ENCODE measurements at places on chromosomes 5 and 9.

DNA sequence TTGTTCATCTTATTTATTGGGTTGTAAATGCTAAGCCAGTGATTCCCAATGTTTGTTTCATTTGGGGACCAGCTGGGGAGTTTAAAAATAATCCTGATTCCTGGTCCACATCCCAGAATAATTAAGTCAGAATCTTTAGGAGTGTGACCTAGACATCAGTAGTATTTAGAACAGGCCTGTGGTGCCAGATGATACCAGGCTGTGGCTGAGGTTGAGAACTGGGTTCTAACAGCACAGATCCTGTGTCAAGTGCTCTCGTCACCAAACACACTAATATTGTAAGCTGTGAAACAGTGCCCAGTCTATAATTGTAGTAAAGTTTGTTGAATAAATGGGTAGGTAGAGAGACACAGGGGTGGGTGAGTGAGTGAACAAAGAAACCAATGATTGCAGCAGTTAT, 172.1 kb upstream of the PPP1R2B start:
- DNase-seq: no peak

- no peak for DNase-seq
Measured at GRCh38 chr9:109167716-109168115, 667 bp upstream of the FRRS1L start.

DNA sequence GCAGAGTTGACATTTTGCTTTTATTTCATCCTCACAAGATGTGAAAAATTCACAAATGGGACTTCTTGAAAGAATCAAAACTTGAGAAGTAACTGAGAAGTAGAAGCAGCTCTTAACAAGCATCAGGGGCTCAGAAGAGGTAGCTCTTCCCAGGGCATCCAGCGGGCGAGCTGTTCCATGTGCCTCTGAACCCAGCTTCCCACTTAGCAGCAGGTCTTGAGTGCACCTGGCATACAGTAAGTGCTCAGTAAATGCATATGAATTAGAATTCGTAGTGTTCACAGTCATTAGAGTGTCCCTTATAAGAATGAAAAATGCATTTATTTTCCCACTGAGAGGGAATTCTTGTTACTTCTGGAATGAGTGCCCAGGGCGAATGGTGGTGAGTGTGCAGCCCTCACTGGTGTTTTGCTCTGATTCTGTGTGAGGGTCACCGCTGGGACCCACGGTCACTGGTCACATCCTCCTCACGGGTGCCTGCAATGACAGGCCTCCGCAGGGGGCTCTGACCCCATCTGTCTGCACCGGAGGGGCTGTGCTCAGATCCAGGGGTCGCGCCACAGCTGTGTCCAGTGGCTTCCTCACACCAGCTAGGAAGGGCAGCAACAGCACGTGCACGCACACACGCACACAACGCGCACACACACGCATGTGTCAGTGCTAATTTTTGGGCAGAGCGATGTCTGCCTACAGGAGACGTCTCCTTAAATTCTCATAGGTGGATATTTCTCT, 26.9 kb downstream of the EXOC3 start:
- DNase-seq: no peak

GRCh38 chr5:5331848-5332247, 90.6 kb upstream of the ICE1 start:
- DNase-seq: no peak

DNA sequence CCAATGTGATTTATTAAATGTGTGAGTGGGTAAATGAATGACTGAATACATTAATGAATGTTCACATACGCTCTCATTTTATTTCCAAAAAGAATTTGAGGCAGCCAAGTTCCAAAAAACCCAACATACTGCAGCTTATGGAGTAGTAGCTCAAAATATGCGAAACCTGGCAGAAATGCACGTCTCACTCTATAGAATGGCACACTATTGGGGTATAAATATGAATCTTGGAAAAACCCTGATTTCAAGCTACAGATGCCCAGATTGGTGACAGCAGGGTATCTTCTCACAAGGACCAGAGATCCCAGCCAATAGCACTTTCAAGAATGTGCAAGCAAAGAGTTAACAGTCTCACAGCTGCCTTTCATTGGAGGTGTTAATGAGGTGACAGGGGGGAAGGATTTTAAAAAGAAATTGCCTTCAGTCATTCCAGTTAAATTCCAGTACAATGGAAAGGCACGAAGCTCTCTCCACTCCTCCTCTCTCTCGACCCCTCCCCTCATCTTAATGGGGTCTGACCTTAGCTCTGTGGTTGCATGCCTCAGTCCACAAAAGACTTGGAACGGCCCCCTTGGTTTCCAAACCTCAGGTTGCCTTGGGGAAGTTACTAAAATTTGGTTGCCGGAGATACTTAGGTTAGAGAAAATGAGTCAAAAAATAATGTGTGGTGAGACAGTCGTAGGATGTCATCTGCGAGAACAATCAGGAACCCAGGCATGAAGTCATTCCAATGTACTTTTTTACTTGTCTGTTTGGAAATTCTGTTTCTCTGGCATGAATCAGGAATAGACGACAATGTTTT, 307.4 kb downstream of the NFIB start:
- no peak for DNase-seq

- no peak for DNase-seq
Measured at GRCh38 chr5:93161661-93162654, 419.1 kb downstream of the NR2F1-AS1 start.

DNA sequence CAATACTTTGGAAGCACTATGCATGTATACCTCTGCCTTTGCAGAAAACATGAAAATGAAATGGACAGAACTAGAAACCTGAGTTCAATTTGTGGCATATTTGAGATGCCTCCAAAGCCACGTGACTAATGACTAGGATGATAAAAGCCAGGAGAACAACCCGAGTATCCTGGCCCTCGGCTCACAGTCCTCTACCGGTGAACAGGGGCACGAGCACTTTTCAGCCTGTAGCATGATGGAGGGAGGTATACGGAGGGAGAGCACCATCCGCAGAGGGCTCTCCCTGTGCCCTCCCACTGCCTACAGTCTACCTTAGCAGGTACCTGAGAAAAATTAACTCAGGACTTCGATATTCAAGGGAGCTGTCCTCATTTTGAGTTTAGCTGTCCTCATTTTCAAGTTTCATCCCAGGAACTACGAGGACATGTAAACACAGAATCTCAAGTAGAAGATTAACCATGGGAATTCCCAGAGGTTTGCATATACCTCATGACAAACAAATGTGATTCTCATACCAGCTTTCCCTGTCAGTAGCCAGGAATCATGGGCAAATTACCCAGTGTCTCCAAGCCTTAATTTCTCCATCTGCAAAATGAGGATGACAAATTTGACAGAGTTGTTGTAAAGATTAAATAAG, 249.3 kb downstream of the DNAH5 start:
- no peak for DNase-seq

DNA sequence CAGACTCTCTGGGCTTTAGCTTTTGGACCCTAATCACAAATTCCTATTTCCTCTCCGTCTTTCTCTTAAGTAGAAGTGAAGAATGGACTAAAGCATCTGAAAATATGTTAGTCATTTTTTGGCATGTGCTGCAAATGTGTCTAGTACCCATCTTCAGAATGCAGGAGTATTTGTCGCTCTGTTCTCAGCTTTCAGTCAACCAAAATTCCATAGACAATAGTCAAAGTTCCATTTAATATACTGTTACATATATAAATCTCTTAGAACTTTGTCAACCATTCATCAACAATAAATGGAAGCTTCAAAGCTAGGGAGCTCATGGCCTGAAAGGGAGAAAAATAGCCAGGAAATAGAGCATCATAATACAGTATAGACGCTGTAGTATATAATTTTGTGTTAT, 509.4 kb downstream of the BNC2 start:
- DNase-seq: no peak

- DNase-seq: no peak
Measured at GRCh38 chr9:99962680-99963261, 56.3 kb downstream of the STX17 start.

DNA sequence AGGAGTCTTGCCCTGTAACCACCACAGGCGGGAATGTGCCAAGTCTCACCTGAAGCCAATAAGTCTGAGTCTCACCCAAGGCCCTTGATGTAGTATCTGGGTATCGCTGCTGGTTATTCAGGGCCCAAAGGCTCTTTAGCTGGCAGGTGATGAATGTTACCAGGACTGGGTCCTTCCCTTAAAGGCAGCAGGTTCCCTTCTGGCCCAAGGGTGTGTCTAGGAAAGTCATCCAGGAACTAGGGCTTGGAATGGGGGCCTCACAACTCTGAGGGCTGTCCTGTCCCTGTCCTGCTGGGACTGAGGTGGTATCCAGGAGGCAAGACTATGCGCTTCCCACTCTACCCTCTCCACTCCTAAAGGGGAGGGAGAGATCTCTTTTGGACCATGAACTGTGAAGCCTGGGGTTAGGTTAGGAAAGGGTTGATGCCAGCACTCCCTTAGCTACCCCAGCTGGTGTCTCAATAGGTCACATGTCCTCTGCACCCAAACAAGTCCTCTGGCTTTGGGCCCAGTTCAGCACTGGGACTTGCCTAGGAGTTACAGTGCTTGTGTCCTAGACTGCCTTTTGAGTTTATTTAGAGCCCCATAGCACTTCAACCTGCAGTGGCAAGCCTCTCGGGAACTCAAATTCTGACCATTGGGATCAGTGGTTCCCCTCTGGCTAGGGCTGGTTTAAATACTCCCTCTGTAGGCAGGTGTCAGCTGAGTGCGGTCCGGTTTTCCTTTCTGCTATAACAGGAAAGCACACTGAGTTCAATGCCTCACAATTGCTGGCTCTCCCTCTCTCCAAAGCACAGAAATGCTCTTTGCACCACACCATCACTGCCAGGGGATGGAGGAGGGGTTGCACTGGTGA, 22.5 kb upstream of the RANBP3L start:
- DNase-seq: no peak

DNA sequence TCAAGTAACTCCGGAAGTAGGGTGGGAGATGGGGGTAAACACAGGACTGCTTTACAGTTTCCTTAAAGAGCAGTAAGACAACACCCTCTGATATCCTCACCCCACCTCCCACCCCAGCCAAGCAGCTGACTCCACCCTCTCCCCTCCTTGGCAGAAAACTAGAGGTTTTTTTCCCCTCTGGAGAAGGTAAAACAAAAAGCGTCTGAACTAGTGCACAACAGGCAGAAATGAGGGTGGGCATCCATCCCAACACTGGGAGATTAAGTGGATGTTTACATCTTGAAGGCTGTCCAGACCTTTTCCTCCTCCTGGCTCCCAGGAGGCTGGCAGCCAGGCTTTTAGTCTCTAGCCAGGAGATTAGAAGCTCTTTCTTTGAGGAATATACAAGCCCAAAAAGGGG, 13.9 kb upstream of the CTNNAL1 start:
- DNase-seq: no peak

- peak; percentile 36 for DNase-seq
Measured at GRCh38 chr9:109880276-109881169, 100.5 kb downstream of the PALM2AKAP2 start.

DNA sequence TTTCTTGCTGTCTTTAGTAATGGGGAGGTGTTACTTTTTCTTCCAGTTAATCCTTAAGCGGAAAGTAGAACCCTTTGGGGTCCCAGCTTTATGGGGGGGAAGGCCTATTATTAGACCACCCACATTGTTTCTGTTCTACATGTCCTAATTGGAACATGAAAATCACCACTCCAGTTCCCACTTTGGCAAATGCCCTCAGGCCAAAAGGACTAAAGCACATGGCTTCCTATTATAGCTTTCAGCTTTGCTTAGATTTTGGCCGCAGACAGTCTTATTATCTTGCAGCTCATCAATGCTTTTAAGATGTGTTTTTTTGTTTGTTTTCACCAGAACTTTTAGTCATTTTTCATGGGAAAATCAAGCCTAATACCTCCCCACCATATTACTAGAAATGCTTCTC, 296.8 kb upstream of the ANKH start:
- DNase-seq: no peak

- peak; percentile 78 for DNase-seq
Measured at GRCh38 chr5:143824851-143825720, 13.1 kb downstream of the HMHB1 start.

DNA sequence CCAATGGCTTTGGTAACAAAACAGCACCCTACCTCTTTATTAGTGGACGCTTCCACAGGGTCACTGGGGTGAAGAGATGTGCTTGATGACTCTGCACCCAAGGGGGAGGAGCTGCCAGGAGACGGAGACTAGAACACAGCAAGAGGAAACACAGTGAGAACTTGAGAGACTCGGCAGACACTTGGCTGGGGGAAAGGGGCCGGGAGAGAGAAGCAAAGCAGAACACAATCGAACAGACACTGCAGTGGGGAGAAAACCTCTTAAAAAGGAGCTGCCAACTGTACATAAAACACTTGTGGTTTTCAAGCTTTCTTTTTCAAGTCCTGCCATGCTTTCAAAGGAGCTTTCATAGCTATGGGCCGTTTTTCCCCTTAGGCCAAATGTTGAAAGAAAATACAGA, 151.0 kb downstream of the ENTREP1 start:
- DNase-seq: no peak

- no peak for DNase-seq
Measured at GRCh38 chr5:172887692-172888091, 53.6 kb downstream of the ERGIC1 start.

- no peak for DNase-seq
Measured at GRCh38 chr5:122615146-122615545, 159.7 kb upstream of the SNX2 start.

DNA sequence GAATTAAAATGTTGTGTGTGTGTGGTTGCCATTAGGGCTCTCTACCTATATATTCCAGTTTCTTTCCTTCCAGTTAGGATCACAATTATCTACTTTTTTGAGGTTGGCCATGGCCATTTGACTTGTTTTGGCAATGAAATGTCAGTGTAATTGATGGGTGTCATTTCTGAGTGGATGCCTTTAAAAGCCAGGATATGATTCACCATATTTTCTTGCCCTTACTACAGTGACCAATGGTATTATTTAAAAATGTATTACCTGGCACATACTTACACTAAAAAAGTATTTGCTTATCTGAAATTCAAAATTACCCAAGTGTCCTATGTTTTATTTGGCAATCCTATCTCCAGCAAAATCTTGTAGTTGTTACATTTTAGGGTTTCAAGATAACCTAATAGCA, 258.7 kb upstream of the ACTBL2 start:
- no peak for DNase-seq

DNA sequence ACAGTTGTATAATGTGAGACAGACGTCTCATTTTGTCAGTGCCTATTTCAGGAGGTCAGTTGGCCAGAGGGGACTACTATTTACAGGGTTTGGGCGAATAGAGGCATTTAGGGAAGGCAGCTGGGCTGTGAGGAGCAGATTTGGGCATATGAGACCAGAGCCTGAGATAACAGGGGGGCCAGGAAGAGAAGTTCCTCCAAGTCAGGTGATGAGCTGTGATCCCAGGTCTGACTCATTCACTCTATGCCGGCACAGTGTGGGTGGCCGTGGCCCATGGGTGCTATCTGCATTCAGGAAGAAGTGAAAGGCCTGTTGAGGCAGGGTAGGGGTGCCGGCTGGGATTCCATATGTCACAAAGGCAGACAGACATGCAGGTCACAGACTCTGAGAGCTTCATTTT, 142.8 kb downstream of the PDZD2 start:
- no peak for DNase-seq

All from Kasumi-1 (cell line).